Activated T-helper 1 cell treated with anti-CD3 and anti-CD28 coated beads, Interleukin-2, amount 50 U/mL, for 16 hours (primary cell): ENCODE measurements at places on chromosomes 5 and 9.
A peak's percentile ranks its signal among the peaks of the same experiment; 100 is the strongest.

DNA sequence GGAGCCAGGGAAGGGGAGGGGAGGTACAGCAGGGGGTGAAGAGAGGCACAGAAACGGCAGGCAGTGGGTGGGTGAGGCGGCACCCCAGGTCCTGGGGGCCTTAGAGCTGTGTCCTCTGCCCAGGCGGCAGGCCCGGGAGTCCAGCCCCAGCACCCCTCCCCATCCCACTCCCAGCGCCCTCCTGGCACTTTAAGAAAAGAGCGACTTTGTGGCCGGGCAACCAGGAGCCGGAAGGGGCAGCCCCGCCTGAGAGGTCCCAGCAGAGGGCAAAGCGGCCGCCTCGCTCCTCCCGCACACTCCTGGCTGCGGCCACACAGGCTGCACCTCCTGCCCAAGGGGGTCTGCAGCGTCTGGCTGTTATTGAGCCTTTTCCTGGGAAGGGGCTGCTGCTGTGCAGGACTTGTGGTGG lies 42.6 kb downstream of the NACC2 start:
- DNase-seq: no peak

DNA sequence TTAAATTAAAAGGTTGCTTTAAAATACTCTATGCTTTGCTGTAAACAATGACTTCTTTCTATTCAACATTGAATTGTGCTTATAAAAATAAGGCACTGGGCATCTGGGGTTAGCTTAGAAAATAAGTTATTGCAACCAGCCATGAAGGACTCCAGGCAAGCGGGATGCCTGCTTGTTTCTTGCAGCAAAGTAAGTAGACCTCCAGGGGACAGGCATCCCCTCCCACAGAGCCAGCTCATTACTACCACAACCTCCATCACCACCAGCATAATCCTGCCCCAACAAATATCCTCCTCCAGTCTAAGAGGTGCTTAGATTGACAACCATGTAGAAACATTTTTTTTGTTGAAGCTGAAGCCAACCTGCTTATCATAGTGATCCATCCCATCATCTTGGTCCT lies 190.4 kb downstream of the TARS1 start:
- DNase-seq: no peak

DNA sequence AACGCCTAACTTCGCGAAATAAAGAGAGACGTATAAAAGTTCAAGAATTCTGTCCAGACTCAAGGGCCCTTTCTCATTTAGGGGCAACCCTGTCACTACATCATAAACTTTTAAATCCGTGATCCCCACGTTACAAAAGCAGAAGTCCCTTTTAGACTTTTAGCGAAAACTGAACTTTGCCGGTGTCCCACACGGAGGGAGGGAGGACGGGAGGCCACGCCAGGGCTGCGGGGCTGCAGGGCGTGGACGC lies 515 bp upstream of the F2R start:
- no peak for DNase-seq

DNA sequence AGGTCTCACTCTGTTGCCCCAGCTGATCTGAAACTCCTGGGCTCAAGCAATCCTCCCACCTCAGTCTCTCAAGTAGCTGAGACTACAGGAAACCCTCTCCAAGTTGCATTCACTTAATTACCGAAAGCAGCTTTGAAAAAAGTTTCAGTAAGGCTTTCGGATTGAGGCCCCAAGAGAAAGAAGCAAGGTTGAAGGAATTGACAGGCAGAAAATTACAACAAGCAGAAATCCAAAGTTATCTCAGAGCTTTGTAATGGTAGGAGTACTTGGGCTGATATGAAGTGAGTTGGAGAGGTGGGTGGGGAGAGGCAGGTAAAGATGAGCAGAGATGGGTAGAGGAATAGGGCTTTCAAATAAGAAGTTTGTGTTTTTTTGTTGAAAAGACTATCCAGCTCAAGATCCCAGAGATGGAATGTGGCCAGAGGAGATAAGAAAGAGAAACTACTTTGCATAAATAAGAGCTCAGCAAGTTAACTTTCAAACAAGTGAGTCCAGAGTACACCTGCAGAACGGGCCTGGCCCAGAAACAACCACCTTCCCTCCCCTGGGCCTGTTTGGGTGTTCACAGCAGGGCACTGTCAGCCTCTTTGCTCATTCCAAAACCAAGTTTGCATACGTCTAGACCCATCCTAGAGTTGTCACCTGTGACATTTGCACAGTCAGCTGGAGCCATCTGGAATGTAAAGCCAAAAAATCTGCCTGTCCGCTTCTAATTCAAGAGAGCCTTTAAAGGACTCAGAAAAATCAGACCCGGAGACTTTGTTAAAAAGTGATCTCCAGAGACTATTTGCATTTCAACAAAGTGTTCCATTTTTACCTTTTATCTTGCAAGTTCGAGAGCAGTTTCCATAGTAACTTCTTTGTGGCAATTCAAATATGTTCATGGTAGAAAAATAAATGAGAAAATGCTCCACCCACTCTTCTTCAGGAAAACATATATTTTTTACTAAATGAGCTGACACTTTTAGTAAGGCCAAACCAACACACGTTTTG lies 2.2 kb upstream of the CLINT1 start:
- no peak for DNase-seq

- DNase-seq: no peak
Measured at GRCh38 chr9:136571531-136571930, 25.7 kb upstream of the NOTCH1 start.

GRCh38 chr9:16282216-16282615 lies 588.3 kb downstream of the BNC2 start:
- DNase-seq: no peak

DNA sequence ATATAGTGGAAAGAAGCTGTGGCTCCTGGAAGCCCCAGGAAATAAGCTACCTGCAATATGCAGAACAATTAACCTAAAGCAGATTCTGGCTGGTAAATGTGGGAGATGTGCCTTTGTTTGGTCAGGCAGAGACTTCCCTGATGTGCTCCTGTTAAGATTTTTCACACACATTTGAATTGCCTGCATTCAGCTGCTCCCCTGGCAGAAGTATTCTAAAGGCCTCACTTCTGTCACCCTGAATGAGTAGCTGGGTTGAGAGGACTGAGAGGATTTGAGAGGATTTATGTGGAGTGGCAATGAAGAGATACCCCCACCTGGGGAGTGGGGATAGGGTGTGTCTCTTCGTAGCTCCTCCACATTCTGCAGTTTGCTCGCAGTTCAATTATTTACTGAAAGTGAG lies 130.5 kb downstream of the ST8SIA4 start:
- no peak for DNase-seq

- no peak for DNase-seq
Measured at GRCh38 chr5:155938051-155938450, 388.9 kb upstream of the SGCD start.

DNA sequence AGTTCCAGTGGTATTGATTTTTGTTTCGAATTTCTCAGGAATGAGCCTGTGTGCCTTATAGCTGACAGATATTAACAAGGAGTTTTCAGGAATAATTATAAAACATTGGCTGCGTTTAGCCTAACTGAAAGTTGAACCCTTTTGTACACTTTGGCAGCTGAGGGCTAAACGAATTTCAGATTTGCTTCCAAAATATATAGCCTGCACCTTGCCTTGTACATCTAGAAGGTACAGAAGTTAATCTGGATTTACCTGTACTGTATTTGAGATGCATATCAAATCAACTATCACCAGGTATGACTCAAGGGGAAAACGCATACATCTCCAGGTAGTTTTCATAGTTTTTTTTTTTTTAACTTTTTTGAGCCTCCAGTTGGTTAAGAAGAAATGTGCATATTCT lies 1.9 kb upstream of the MSX2 start:
- DNase-seq: no peak

GRCh38 chr5:177455661-177456590 lies 9.3 kb downstream of the PRR7 start:
- DNase-seq: peak; percentile 93

DNA sequence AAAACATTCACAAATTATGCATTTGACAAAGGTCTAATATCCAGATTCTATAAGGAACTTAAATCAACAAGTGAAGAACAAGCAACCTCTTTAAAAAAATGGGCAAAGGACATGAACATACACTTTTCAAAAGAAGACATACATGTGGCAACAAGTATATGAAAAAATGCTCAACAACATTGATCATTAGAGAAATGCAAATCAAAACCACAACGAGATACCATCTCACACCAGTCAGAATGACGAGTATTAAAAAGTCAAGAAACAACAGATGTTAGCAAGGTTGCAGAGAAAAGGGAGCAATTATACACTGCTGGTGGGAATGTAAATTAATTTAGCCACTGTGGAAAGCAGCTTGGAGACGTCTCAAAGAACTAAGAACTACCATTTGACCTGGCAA lies 38.9 kb upstream of the TNFSF15 start:
- no peak for DNase-seq

DNA sequence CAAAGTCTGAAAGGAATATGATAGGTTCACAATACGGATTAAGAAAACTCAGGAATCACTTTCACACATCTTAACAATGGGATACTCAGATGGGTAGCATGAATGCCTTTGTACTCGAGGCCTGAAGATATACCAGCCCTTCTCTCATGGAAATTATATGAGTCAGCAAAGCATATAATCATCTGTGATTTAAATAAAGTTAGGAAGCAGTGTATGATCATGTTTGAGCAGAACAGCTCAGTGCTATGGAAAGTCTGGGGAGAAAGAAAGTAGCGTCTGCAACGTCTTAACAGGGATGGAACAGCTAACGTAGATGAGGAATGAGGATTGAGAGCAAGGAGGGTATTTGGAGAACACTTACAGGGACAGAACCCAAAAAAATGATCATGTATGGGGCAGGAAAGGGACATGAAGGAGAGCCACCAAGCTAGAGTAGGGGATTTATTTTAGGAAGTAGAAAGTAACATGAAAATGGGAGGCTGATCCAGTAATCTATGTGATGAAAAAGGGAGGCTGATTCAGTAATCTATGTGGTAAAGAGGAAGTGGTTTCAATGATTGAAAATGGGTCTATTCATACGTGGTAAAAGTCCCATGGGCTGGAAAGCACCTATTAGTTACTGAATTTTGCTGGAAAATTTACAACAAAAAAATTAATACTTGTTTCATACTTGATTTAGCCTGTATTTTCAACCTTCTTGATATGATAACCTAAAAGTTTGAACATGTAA lies 85.9 kb downstream of the GNA14 start:
- DNase-seq: no peak

DNA sequence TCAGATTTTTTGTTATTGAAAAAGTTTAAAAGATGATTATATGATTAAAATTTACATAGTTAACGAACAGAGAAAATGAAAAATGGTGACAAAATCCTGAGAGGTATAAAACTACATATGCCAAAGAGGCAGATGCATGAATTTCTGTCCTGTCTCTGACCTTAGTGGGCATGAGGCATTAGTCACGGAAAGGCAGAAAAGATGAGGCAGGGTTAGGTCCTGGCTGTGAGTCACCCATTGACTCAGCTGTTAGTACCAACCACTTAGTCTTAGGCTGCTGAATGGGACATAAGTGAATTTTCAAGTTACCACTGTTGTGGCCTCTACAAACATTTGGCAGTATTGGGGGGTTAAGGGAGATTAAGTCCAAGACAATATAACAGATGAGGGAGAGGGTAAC lies 33.1 kb downstream of the RASA1 start:
- no peak for DNase-seq

DNA sequence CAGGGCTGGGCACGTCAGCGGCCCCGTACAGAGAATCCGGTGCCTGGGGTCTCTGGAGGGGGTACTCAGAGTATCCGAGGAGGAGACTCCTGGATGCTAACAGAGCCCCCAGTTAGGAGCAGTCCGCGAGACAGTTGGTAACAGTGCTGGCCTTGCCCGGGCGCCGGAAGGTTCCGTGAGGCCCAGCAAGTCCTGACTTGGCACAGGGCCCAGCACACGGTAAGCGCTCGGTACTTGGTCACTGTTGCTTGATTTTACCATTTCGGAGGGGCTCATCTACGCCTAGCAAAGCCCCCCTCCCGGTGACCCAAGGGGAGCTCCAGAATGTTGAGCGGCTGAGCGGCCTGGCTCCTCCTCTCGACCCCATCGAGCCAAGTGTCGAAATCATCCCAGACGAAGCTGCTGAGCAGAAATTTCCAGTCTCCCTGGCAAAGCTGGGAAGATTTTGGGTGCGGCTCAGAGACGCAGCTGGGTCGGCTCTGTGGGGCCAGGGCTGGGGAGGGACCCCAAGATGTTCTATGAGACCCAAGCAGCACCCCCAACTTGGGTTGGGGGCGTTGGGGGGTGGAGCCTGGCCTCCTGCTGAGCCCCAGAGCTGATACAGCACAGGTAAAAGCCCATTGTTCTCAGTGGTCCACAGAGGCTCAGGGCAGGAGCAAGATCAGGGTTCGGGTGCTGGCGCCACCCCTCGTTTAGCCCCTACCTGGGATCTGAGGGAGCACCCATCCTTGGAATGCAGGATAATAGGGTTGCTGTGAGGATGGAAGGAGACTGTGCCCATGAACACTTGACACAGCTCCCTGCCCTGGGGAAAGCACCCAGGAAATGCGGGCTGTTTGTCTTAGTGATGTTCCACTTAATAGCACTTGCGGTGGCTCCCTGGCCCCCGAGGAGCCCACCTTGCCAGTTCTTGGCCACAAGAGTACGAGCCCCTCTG lies 137.2 kb downstream of the C9orf50 start:
- no peak for DNase-seq

GRCh38 chr9:112002847-112003457 lies 106.3 kb downstream of the UGCG start:
- no peak for DNase-seq

DNA sequence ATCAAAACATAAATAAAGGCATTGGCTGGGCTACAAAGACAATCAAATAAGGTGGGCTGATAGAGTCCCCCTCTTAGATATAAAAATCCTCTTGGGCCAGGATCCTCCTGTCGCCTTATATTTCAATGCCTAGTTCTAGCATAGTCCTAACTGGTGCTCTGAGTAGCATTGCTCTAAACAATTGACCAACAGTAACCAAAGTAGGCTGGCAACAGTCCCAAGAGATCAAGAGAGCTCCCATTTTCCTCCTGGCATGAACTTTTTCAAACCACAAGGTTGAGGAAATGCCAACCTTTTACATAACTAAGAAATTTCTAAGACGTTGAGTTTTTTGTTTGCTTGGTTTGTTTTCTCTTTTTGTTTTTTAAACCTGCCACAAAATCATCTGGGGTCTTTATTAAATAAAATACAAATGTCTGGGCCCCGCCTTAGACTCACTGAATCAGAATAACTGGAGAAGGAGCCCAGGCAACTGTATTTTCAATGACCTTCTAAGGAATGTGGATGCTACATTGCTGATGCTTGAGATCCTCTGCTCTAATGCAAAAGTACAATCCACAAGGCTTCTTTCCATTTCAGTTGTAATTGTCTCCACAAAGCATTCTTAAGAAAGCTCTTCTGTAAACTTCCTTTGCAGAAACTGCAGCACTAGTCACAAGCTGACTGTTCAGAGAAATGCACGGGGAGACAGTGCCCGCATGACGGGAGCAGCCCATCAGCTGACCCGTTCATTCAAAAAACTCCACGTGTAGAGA lies 2.9 kb downstream of the SLC45A2 start:
- DNase-seq: no peak
